ENCODE measurements at places on chromosomes 5 and 9. TPM values are rescaled to one million over a fixed set of nuclear protein-coding genes. Genes with fewer than 3 reads are reported as not detected.

SHISAL2B gene
- total RNA-seq = not detected

ADAMTSL2 gene
- total RNA-seq = 14.0 TPM

HMHB1 gene
- total RNA-seq = not detected

LVRN gene
- total RNA-seq = 0.43 TPM

TAF11L3 gene
- not detected for total RNA-seq

DNA sequence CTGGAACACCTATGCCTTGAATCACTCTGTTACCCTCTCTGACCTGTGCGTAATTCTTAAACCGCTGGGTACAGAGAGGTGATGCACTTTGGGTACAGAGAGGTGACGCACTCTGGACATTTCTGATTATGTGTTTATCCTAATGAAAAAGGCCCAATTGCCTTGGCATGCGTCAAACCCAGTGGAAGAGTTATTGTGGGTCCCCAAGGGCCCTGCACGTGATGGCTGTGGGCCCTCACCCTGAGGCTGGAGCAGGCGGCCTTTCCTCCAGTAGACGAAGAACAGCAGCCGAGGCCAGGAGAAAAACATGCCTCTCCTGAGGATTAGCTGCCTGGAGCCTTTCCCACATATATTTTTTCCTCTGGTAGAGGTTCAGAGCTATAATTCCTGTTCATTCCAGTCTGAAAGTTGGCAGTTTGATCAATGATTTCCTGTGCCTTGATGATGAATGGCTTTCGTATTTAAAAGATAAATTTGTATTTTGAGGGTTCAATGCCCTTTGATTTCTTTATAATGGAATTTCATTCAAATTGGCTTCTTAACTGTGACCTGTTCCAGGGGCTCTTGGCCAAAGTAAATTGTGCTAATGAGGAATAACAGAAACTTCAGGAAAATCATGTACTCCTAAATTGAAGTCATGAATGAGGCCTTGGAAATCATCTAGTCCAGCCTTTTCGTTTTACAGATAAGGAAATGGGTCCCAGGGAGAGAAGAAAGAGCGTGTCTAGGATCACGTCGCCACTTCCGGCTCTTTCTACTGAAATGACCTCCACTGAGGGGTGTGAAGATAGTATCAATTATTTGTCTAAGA, 22.8 kb downstream of the ACER2 start:
- DNase-seq = peak; percentile 21

- DNase-seq = no peak
Measured at GRCh38 chr9:93600504-93600903, 24.1 kb downstream of the PHF2 start.

GRCh38 chr5:5340206-5340729, 82.2 kb upstream of the ICE1 start:
- peak; percentile 63 for DNase-seq

DNA sequence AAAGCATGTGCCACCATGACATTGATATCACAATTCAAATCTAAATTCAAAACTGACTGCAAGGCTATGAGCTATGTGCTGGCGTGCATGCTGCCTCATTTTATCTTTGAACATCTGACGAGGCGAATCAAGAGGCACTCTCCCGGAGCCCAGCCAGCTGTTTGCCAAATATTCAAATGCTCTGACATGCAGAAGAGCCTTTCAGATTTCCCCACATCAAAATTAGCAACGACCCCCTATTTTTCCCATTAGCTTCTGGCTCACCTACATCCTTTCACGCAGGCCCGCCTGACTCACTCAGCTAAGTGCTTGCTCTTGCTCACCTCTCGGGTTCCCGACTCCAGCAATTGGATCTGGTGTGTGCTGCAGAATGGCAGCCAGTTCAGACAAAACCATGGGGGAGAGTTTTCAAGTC, 159.0 kb downstream of the NR2F1-AS1 start:
- no peak for DNase-seq

- DNase-seq = no peak
Measured at GRCh38 chr5:175548626-175549311, 70.4 kb downstream of the SFXN1 start.

- DNase-seq = peak; percentile 31
Measured at GRCh38 chr5:62720031-62720441, 141.4 kb downstream of the LRRC70 start.

GRCh38 chr5:78811866-78812265, 163.3 kb upstream of the LHFPL2 start:
- DNase-seq = no peak
